T-helper 1 cell (primary cell): ENCODE measurements at places on chromosomes 5 and 9.

- no peak for DNase-seq
These were observed 55.3 kb upstream of the ALDH1B1 start for GRCh38 chr9:38337181-38337580.

DNA sequence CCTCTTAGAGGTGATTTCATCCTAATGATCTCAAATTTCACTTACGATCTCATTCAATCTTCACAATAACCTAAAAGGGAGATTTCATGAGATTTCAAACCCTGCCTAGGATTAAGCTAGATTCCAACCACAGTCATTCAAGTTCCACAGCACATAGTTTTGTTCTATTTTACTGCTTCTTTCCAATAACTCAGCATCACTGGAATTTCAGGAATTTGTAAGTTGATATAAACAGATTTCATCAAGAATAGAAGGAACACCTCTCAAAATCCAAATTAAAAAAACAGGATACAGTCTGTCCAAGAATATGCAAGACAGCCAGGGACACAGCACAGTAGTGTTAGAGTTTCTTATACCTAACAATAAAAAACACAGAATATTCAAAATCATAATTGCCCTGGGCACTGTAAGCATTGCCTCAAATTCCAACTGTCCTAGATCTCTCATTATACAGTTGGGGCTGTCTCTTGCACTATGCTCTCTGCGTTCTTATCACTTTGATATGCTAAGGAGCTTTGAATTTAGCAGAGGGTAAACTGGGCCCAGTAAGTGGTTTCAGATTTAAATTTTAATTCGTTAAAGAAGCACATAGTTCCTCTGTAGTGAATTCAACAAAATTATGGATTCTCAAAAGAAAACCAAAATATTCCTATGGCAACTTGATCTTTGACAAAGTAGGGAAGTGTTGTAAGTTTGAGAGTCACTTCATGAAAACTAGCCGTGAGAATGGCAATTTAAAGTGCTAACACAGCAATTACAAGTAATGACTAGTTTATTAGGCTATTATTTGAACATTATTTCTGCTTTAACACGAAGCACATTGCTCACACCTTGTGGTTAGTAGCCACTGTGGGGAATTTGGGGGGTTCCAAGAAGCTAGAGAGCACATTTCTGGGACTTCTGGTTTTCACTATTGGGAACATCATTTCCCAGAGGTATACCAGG lies 478.6 kb upstream of the C9orf72 start:
- DNase-seq: no peak

DNA sequence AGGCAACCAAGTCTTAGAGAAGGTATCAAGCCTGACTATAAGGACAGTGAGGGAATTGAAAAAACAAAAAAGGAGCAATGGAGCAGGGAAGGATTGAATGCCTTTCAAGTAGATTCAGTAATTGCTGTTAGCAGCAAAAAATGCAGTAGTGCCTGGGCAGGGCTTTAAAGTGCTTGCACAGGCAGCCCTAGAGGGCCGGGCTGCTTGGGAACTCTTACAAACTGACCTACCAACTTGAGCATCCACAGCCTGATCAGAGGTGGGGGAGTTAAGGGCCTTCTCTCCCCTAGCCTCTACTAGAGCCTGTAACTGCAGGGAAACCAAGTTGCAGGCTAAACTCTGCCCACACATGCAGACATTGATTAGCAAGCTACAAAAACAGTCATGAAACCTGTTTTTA lies 19.4 kb downstream of the FXN start:
- no peak for DNase-seq

DNA sequence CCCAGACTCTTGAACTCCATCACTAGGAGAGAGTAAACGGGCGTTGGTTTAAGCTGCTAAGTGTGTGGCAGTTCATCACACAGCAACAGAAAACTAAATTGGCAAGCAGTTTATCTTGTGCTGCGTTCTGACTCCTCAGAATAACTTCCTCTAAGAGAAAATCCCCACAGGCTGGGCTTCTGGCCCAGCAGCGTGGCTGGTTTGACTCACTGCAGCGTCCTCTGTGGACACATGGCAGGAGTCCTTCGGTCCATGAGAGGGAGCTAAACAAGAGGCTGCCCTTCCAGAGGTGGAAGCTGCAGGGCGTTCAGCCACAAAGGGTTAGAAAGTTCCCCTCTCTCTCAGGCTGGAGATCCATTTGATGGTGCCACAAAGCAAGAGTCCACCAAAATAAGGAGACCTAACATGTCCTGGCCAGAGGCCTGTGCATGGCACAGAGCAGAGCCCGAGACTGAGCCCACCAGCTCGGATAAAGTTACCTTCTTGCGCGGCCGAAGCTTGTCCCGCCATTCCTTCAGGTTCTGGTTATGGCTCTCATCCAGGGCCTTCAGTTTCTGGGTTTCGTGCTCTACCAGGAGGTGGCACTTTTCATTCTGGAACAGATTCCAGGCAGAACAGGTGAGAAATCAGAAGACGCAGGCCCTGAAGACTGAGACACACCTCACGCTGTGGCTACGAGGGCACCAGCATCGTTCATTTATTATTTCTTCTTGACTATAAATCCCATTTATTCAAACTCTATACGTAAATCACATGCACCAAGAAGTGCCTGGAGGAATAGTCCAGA lies 46.2 kb upstream of the FBXW11 start:
- no peak for DNase-seq
